ENCODE measurements at places on chromosomes 12 and 14.

- no peak for DNase-seq
Observed at GRCh38 chr12:15116086-15116485, 105.1 kb downstream of the RERG start.

DNA sequence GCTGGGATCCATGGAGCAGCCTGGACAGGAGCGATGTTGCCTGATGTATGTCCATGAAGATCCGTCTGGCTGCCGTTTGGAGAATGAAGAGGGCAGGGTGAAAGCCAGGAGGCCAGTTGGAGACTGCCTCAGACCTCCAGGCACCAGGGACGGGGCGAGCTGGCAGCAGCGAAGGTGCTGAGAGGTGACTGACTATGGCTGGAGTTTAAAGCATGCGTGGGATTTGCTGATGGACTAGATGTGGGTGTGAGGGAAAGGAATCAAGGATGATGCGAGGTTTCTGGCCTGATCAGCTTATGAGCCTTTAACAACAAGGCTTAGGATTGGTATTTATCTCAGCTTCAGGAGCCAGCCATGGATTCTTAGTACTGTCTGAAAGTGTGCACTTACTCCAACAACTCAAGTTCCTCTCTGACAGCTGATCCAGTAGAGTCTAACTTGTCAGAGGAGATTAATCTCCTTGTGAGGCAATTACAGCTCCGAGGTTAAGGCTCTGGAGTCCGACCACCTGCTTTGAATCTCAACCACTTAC is 49.4 kb downstream of the DYNC1H1 start:
- no peak for DNase-seq

DNA sequence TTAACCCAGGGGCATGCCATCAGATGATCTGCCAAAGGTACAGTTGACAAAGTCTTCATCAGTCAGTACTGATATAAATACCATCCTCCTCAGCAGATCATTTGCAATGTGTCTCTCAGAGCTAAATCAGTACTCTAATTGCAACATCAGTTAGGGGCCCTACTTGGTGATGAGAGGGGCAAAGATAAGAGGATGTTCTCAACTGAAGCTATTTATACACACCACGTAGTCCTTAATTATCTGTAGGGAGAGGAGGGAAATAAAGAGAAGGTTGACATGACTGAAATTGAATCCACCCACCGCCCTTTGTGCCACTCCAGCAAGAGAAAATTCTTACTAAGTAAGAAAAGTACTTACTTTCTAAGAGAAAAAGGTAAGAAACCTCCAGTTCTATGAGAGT is 157.8 kb upstream of the NUDT4 start:
- no peak for DNase-seq

DNA sequence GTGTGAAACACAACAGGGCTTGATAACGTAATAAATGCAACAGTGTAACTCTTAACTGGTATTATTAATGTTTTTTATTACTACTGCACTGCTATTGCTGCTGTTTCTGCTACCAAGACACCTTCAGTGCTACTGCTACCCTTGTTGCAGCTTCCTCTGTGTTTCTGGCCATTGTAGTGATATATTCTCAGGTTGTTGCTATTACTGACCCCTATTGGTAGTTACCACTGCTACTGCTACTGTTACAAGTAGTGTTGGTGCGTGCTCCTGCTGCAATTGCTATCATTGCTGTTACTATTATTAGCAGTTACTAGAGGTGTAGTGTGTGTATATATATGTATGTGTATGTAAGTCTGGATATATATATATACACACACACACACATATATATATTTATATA is 87.2 kb upstream of the PTPRB start:
- DNase-seq = no peak

- DNase-seq = no peak
Observed at GRCh38 chr14:89058697-89059096, 234.2 kb downstream of the TTC8 start.

DNA sequence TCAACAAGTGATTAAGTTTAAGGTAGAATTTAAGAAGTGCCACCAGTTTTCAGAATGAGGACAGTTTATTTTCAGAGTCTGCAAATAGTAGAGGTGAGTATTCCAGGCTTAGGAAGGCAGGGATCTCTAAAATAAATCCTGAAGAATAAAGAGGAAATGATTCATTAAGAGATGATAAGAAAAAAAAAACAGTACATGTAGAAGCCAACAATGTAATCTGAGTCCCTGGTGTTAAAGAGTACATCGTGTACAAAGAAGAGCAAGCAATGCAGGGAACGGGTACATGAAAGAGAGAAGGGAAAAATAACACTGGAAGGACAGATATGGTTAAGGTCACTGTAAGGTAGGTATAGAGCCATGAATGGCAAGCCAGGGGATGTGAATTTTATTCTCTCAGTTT is 95.2 kb upstream of the FOXG1 start:
- no peak for DNase-seq

GRCh38 chr14:98163873-98164272 is 1108.1 kb downstream of the BCL11B start:
- DNase-seq = no peak

GRCh38 chr12:71392521-71393145 is 47.0 kb upstream of the LGR5 start:
- DNase-seq = no peak

DNA sequence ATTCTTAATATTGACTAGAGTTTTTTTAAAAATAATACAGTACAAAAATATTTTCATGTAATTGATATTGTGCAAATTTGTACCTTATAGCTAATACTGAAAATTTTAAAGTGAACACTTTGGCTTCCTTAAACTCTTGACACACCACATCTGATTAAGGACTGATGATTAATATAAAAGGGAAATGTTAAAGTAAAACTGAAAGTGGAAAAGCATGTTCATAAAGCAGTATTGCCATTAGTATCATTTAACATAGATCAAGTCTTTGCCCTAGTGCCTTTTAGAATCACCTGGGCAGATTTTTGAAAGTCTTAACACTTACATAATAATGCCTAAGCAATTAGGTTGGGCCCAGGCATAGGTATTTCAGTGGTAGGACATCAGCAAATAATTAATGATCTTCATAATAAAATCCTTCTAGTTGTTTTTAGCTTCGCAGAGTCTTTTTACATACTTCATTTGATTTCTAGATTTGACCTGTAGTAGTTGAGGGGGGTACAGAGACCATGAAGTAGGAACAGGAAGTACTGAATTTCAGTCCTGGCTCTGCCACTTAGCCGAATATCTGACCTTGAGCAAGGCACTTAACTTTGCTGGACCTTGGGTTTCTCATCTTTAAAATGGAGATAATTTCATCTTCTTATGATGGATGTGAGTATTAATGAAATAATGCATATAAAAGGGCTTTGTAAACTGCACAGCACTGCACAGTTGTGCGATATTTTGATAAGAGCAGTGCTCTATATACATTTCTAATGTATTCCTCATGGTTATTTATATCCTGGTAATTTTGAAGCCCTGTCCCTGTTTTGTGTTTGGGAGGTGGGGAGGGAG is 43.7 kb downstream of the MARK3 start:
- DNase-seq = no peak

- no peak for DNase-seq
Observed at GRCh38 chr14:58439476-58439875, 12.0 kb downstream of the KIAA0586 start.

GRCh38 chr14:49953196-49953595 is 60.3 kb downstream of the ARF6 start:
- DNase-seq = no peak

- DNase-seq = no peak
Observed at GRCh38 chr12:94690198-94690771, 39.9 kb upstream of the TMCC3 start.

DNA sequence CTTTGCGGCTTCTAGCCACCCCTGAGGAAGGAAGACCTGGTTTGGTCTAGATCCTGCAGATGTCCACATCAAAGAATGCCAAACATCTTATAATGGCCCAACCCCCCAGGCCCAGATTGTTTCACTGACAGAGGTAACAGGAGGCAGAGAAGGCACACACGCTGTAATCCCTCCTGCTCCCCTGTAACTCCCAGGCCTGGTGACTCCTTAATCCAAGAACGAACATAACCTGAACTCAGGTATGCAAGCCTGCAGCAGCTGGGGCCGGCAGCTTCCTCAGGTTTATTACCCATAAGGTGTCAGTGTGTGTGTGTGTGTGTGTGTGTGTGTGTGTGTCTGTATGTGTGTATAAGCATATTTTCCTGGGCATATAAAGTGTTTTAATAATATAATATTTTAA is 52.7 kb downstream of the ERH start:
- DNase-seq = no peak

DNA sequence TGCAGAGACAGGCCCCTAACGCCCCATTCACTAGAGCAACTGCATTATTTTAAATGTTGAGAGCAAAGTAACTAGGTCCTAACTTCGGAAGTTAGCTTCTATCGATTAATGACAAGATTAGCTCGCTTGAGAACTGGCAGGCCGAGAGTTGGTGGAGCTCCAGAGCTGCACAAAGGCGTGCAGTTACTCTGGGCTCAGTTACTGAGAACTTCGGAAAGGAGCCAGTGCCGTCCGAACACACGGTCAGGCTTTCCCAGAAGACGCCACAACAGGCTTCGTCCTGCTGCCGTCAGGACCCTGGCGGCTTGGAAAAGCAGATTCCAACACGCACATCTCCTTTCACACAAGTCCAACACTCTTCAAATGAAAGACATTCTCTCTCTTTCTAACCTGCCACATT is 45.4 kb upstream of the TESC start:
- no peak for DNase-seq

DNA sequence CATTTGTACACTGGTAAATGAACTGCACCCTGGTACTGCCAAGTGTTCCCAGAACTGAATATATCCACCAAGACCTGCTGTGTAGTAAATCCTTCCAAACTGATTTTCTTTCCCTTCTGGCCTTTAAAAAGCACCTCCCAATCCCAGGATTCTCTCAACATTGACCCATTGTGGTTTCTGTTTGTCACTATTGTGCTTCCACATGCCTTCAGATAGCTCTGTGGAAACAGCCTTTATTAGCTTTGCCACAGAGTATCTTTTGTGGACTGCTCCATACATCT is 949 bp upstream of the KIF21A start:
- DNase-seq = no peak

GRCh38 chr12:94158666-94159065 is 10.3 kb downstream of the PLXNC1 start:
- no peak for DNase-seq

DNA sequence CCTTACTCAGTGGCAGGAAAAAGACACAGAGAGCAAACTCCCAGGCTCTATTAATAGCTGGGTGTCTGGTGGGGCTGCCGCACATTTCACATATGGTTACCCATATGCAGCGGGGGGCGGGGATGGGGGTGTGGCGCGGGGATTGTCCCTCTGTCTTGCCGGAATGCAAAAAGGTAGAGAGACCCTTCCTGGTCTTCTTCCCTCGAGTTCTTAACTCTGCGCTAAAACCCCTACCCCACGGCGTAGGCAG is 1.7 kb downstream of the PRMT8 start:
- DNase-seq = no peak

DNA sequence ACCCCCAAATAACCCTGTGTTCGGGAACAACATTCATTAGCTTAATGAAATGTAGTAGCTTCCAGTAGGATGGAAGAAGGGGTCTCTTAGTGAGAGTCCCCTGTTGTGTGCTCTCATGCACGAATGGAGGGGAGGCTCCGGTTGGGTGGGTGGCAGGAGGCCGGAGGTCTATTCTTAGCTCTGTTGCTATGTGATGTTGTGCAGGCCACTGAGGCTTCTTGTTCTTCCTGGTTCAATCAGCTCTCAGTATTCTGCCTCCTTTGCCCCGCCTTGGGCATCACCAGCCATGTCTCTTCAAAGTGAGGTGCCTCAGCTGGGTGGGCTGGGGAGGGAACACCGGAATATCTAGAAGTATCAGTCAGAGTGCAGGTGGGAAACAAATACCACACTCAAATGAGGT is 50.8 kb downstream of the KCNA1 start:
- DNase-seq = no peak

Measured in activated CD8-positive, alpha-beta memory T cell treated with anti-CD3 and anti-CD28 coated beads, Interleukin-2, amount 50 U/mL, for 48 hours (primary cell).